KBM-7 (cell line): ENCODE measurements at places on chromosomes 1 and 21.

DNA sequence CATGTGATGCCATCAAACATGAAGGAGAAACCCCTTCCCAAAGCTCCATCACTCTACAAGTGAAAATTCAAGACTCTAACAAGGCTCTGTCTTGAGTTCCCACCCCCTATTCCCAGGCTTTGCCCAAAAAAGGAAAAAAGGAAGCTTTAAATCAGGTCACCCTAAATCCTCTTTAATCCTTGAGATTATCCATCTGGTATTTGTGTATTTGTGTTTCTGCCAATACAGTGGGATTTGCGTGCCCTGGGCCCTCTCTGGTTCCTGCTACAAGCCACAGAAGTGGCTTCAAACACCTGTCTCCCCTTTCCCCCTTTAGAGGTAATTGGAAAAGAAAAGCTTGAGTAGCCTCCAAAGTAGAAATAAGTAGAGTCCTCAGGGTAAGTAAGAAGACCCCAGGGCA lies 120.4 kb downstream of the EDEM3 start:
- no peak for DNase-seq

- no peak for DNase-seq
Observed at GRCh38 chr21:31743712-31744111, 11.8 kb upstream of the SCAF4 start.

DNA sequence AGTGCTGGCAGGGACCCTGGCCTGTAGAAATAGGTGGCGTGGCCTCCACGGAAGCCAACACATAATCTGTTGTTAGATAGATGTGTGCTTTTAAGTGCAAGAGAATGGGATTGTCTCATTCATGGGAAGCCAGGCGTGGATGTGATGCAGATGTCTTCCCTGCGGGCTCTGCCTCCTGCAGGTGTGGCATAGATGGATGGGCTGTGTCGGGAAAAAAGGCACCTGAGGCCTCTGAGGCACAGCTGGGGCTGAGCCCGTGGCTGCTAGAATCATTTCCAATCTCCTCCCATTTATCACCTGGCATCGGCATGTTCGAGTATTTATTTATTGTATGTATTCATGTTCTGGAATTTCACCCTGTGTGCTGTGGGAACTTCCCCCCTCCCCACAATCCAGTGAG lies 353.4 kb upstream of the AJAP1 start:
- DNase-seq, result no peak

GRCh38 chr1:4020449-4020848 lies 120.4 kb upstream of the C1orf174 start:
- DNase-seq, result no peak

DNA sequence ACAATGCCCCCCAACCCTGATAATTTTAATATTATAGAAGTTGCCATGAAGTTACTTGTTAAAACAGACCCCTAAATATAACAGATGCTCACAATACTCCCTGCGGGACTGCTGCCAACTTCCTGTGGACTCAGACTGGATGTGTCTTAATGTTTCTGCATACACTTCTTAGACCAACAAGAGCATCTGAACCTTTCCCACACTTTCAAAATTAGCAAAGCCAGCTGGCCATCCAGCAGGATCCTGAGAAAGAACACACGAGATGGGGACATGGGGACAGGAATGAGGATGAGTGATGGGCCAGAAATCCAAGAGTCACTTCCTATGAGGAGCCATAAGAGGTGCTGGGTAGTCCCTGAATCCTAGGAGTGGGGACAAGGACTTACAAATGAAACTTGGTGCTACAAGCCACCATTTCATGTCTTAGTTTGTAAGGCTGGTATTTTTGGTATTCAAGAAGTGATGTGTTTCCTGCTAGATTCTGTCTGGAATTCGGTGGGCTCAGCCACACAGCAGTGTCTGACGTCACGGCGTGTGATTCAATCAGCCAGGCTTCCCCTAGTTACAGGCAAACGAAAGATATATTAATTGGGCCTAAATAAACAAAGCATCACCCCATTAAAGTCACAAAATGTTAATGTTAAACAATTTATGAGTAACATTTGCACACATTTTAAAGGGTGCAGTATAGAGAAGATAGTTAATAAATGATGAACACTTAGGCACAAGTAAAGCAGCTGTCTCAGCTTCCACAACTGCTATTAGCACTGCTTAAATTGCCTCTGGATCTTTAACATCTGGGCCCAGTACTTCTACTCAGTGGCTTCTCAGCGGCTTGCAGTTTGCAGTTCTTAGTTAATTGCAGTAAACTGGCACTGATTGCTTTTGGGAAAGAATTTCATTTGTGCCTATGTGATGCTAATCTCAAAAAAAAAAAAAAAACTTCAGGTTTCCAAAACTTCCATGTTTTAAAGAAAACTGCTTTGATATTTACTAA lies 41.2 kb upstream of the RGS8 start:
- no peak for DNase-seq
